Hematopoietic multipotent progenitor cell treated with erythropoietin and hydrocortisone succinate and interleukin-3 and kit ligand, for 15 days (in vitro differentiated cells): ENCODE measurements at places on chromosomes 3 and 15.

DNA sequence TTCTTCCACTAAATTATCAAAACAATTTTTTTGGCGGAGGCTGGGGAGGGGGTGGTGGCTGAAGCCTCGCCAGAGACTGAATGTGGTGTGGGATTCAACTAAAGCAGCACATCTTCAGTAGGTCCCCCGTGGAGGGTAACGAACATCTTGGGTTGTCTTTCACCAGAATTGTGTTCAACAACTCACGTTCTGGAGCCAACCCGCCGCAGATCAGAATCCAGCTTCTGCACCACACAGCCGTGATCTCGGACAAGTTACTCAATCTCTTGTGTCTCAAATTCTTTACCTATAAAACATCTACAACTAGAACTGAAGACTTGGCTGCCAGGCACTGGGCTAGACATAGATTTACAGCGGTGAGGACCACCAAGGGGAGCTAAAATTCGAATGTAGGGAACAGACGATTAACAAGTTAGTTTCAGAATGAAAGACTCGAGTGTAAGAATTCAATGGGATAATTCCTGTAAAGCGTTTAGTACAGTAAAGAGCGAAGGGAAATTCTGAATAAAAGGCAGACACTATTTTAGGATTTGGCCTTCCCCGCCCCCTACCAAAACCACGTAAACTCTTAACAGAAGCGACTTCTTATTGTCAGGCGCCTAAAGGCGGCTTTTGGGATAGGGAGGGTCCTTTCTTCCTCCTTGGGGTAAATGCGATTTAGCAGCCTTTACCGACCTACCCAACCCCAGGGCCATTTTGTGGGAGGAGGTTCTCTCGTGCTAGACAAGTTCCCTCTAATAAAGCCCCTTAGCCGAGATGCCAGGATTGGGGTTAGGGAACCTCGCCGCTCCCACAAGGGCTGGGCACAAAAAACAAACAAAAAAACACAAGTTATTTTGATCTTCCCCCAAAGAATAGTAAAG is 697 bp upstream of the RAB5A start:
- no peak for DNase-seq

GRCh38 chr3:40490916-40491315 is 14.0 kb downstream of the ZNF619 start:
- no peak for DNase-seq

GRCh38 chr15:87450314-87450713 is 806.2 kb downstream of the NTRK3 start:
- DNase-seq: no peak

GRCh38 chr3:150275941-150276340 is 132.2 kb upstream of the TSC22D2 start:
- DNase-seq: no peak

- no peak for DNase-seq
These were observed 30.7 kb downstream of the PLA1A start for GRCh38 chr3:119628390-119628789.

GRCh38 chr3:56094170-56094569 is 374.1 kb downstream of the ERC2 start:
- no peak for DNase-seq
